ENCODE measurements at places on chromosomes 3 and 15.
A peak's percentile ranks its signal among the peaks of the same experiment; 100 is the strongest.

- no peak for DNase-seq
- no peaks in the 10 kb centered on the region for H3K36me3 ChIP-seq
- H3K4me1 ChIP-seq: no peaks in the 10 kb centered on the region
- no peak overlapping the region for H3K27ac ChIP-seq
- no peak overlapping the region for H3K4me3 ChIP-seq
- no peaks in the 10 kb centered on the region for H3K27me3 ChIP-seq
Observed at GRCh38 chr3:176097027-176097426, 1100.3 kb downstream of the TBL1XR1 start.

DNA sequence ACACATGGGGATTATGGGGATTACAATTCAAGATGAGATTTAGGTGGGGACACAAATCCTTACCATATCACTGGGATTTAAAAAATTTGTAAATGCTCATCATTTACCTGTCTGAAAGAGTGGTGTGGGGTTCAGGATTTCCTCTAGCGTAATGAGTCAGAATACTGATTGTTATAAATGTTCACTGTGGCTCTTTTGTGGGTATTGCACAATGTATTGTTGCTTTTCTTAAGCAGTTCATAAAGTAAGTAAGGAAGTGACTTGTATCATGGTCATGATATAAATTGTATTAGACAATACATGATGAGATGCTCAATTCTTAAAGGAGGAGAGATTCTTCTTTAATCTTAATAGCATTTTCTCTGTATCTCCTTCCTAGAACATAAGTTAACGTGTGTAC is 262.1 kb downstream of the CNTN4 start:
- no peak overlapping the region for H3K4me3 ChIP-seq
- no peak overlapping the region for H3K27ac ChIP-seq
- no peaks in the 10 kb centered on the region for H3K36me3 ChIP-seq

GRCh38 chr15:41881920-41882688 is 11.7 kb downstream of the SPTBN5 start:
- H3K27ac ChIP-seq: no peak overlapping the region
- H3K4me3 ChIP-seq: no peak overlapping the region
- peak; percentile 82 for DNase-seq
- H3K27me3 ChIP-seq: no peaks in the 10 kb centered on the region

DNA sequence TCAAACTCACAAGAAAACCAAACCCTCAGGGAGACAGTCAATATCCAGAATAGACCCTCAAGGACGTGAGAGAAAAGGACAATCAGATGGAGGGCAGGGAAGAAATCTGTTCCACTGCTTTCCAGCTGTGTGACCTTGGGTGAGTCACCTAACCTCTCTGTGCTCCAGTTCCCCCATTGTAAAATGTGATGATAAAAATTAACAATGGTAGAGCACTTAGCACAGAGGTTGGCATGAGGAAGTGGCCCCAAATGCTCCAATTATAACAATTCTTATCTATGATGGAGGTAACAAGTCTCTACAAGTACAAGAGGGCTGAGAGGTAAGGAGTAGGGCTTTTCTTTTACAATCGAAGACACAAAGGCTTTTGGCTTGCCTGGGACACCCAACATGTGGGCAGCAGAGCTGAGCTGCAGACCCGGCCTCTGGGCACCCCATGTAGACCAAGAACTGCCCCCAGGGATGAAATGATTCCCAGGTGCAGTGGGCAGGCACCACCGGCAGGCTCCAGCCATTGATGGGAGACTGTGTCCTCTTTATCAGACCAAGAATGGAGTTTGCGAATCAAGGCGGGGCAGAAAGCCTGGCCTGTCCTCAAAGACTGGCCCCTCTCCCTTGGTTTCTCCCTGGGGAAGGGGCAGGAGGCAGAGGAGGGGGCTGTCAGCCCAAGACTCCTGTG is 22.0 kb downstream of the WNT7A start:
- no peak overlapping the region for H3K27ac ChIP-seq
- H3K4me3 ChIP-seq: no peak overlapping the region
- DNase-seq: no peak
- H3K4me1 ChIP-seq: no peaks in the 10 kb centered on the region

GRCh38 chr3:4052706-4053105 is 250.5 kb upstream of the SETMAR start:
- no peaks in the 10 kb centered on the region for H3K27me3 ChIP-seq
- H3K4me3 ChIP-seq: no peak overlapping the region
- H3K4me1 ChIP-seq: no peaks in the 10 kb centered on the region
- no peak for DNase-seq

DNA sequence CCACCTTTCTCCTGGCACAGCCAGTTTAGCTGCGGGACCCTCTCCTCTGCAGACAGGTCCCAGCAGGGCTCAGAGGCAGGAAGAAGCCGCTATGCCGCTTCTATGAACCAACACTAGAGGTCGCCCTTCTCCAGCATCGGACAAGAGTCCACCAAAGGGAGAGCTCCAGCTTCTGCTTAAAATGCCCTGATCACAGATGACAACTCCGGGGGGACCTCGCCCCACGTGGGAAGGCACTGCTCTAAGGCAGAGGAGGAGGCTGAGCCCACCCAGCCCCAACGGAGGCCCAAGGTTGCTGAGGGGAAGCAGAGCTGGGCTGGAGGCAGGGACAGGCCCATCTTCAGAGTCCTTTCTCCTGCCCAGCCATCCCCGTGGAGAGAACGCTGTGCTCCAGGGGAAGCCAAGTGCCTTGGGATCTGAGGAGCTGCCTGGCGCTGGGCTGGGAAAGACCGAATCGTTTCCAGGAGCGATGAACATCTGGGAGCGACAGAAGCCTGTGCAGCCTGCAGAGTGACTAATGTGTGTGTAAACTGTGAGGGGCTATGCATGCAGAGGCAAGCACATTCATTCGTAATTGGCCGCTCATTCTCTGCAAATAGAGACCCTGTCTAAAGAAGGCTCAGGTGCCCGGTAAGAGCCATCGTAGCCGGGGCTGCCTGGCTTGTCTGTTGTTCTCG is 43.5 kb upstream of the BDH1 start:
- no peaks in the 10 kb centered on the region for H3K36me3 ChIP-seq
- H3K4me3 ChIP-seq: no peak overlapping the region
- H3K27ac ChIP-seq: no peak overlapping the region
- H3K27me3 ChIP-seq: no peaks in the 10 kb centered on the region

- H3K36me3 ChIP-seq: peaks cover 8% of the 10 kb centered on the region
- peak overlapping the region; percentile 83 for H3K27ac ChIP-seq
- peak overlapping the region; percentile 45 for H3K4me3 ChIP-seq
- H3K4me1 ChIP-seq: peaks cover 51% of the 10 kb centered on the region
- no peaks in the 10 kb centered on the region for H3K27me3 ChIP-seq
Observed at GRCh38 chr15:84631706-84632272, 22.3 kb downstream of the WDR73 start.

GRCh38 chr3:39106851-39107387 is 508 bp downstream of the GORASP1 start:
- peak overlapping the region; percentile 96 for H3K27ac ChIP-seq
- H3K36me3 ChIP-seq: no peaks in the 10 kb centered on the region
- DNase-seq: peak; percentile 92
- no peaks in the 10 kb centered on the region for H3K27me3 ChIP-seq
- peaks cover 10% of the 10 kb centered on the region for H3K4me1 ChIP-seq

DNA sequence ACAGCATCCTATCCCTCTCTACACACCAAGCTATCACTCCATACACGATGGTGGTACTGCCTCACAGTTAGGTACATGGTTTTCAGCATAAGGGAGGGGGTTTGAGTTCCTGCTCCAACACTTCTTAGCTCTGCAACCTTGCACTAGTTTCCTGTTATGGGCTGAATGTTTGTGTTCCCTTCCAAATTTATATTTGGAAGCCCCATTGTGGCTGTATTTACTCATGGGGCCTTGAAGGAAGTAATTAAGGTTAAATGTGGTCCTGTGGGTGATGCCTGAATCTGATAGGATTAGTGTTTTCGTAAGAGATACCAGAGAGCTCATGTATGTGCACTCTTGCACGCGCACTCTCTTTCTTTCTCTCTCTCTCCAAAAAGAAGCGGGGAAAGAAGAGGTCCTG is 259.4 kb downstream of the RORA start:
- no peak overlapping the region for H3K27ac ChIP-seq
- no peaks in the 10 kb centered on the region for H3K36me3 ChIP-seq
- H3K27me3 ChIP-seq: no peaks in the 10 kb centered on the region
- DNase-seq: no peak
- H3K4me1 ChIP-seq: no peaks in the 10 kb centered on the region

DNA sequence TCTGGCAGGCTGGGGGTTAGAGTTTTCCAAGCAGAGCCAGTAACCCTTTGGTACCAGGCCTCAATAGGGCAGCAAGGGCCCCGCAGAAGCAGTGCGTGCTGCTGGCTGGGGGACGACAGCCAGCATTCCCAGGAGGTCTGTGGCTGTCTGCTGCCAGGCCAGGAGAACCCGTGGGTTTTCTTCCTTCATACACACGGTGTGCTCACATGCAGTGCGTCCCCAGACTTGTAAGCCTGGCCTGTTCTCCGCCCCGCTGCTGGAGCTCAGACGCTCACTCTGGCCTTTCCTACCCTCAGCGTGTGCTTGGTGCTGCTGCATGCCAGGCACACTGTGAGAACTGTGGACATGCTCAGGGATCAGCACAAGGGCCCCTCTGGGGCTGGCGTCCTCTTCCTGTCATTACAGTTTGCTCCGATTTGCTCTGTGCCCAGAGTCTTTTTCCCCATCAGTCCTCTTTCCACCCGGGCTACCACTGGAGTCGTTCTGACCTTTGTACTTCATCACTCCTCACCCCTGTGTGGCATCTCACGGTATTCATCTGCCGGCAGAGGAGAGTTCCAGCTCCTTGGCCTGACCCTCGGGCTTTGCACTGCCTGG is 149.5 kb downstream of the DNAJB8 start:
- DNase-seq: no peak
- H3K36me3 ChIP-seq: no peaks in the 10 kb centered on the region
- no peaks in the 10 kb centered on the region for H3K27me3 ChIP-seq
- H3K27ac ChIP-seq: no peak overlapping the region
- H3K4me1 ChIP-seq: no peaks in the 10 kb centered on the region

- no peaks in the 10 kb centered on the region for H3K27me3 ChIP-seq
- no peaks in the 10 kb centered on the region for H3K36me3 ChIP-seq
- no peaks in the 10 kb centered on the region for H3K4me1 ChIP-seq
Observed at GRCh38 chr3:177973241-177973840, 562.9 kb upstream of the KCNMB2 start.

DNA sequence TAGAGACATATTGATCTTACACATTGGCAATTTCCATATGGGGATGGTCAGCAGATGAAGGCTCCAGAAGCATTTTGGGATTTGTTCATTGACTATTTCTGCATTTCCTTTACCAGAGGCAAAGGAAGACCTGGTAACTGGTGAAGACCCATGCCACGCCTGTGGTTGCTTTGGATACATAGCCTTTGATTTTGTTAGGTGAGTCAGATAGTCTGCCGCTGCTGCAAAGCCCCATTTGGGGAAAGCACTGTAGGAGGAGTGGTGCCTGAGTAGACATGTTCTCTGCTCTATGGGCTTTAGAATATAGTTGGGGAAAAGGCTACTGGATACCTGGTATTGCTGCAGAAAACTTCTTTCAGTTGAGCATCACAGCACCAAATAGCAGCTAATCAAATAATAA is 56.8 kb downstream of the TFG start:
- no peak overlapping the region for H3K4me3 ChIP-seq
- no peaks in the 10 kb centered on the region for H3K27me3 ChIP-seq
- H3K27ac ChIP-seq: no peak overlapping the region
- H3K36me3 ChIP-seq: no peaks in the 10 kb centered on the region

GRCh38 chr3:139129892-139130291 is 85.2 kb upstream of the PRR23C start:
- no peak overlapping the region for H3K27ac ChIP-seq
- no peaks in the 10 kb centered on the region for H3K27me3 ChIP-seq
- H3K36me3 ChIP-seq: no peaks in the 10 kb centered on the region
- H3K4me1 ChIP-seq: no peaks in the 10 kb centered on the region

GRCh38 chr3:88231207-88231606 is 81.4 kb downstream of the C3orf38 start:
- H3K36me3 ChIP-seq: no peaks in the 10 kb centered on the region
- H3K27ac ChIP-seq: no peak overlapping the region
- no peaks in the 10 kb centered on the region for H3K4me1 ChIP-seq
- H3K27me3 ChIP-seq: no peaks in the 10 kb centered on the region

DNA sequence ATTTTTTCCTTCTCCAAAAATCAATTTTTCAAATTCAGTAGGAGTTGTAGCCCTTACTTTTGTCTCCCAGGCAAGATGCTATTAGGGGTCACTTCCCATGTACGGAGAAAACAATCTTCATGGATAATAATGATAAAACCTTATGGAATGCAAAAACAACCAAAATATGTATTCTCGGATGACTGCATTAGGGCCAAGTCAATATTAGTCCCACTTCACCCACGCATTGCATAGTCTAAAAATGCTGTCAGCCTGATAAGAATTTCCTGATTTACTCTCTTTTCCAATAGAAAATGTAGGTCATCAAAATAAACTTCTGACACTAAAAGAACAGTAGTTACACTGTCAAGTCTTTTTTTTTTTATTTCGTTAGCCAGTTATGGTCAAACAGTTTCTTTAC is 2.7 kb downstream of the VGLL3 start:
- H3K36me3 ChIP-seq: no peaks in the 10 kb centered on the region
- peaks cover 51% of the 10 kb centered on the region for H3K27me3 ChIP-seq
- no peak for DNase-seq
- H3K27ac ChIP-seq: peak overlapping the region; percentile 89

GRCh38 chr3:150414258-150414657 is 6.2 kb downstream of the TSC22D2 start:
- peaks cover 7% of the 10 kb centered on the region for H3K36me3 ChIP-seq
- H3K27ac ChIP-seq: no peak overlapping the region
- H3K27me3 ChIP-seq: no peaks in the 10 kb centered on the region
- DNase-seq: no peak

- H3K27ac ChIP-seq: no peak overlapping the region
- H3K27me3 ChIP-seq: no peaks in the 10 kb centered on the region
- H3K4me3 ChIP-seq: no peak overlapping the region
- no peaks in the 10 kb centered on the region for H3K36me3 ChIP-seq
Observed at GRCh38 chr3:177930771-177931170, 605.5 kb upstream of the KCNMB2 start.

GRCh38 chr15:77034695-77035489 is 36.0 kb downstream of the TSPAN3 start:
- peaks cover 16% of the 10 kb centered on the region for H3K27me3 ChIP-seq
- no peak overlapping the region for H3K27ac ChIP-seq
- H3K4me1 ChIP-seq: no peaks in the 10 kb centered on the region
- no peak overlapping the region for H3K4me3 ChIP-seq

DNA sequence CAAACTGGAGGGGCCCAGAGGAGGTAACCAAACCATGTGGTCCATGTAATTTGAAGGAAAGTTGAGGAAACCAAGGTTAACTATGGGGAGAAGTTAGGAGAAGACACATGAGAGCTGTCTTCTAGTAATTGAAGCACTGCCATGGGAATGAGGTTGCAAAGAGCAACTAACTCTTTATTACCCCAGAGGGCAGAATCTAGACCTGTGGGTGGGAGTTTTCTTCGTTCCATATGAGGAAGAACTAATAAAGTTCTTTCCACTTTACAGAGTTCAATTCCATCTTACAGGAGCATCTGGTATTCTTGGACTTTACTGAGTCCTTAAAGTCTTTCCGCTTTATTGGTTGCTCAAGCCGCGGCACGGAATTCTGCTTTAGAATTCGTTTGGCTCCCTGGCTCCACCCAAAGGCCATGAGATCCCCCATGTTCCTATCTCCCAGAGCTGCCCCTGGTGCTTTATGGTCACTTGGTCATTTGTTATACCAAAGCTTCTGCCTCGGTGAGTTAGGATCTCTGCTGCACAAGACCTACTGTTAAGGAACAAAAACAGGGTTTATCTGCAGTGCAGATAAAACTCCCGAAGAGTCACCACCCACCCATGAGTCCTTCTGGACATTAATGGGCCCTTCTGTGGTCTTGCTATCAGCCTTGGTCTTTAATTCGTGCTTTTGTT is 89.5 kb upstream of the UMPS start:
- no peaks in the 10 kb centered on the region for H3K4me1 ChIP-seq
- no peak overlapping the region for H3K4me3 ChIP-seq
- H3K27me3 ChIP-seq: no peaks in the 10 kb centered on the region
- H3K36me3 ChIP-seq: no peaks in the 10 kb centered on the region
- no peak for DNase-seq
